ENCODE measurements at places on chromosomes 7 and 10.

GRCh38 chr7:80711531-80711930 lies 73.1 kb downstream of the CD36 start:
- no peaks in the 10 kb centered on the region for H3K36me3 ChIP-seq
- H3K4me1 ChIP-seq = peaks cover 1% of the 10 kb centered on the region
- H3K4me3 ChIP-seq = no peak overlapping the region
- no peak for DNase-seq

DNA sequence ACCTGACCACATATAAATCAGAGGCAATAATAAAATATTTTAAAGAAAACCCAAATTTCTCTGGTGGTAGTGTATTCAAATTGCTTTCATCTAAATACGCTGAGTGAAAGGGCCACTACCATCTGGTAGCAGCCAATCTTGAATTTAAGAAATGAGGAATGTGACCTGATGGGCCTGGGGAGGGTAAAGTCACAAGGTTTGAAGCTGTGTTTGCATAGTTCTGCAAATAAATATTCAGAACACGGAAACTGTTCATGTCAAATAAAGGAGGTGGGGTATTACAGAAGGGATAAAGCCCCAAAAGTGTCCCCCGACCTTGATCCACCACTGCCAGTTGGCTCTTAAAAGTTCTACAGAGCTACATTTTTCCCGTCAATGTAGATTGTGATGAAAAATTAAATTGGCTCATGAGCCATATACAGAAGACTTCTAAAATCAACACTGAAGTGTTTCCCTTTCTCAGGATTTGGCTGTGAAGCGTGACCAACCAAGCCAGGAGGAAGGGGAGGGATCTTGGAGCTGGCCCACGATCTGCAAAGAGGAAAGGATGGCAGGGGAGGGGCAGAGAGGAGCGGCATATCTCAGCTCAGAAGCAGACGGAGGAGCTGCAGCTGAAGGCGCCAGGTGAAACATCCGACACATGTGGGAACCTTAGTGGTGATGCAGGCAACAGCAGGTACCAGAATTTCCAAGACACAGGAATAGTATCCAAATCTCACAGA lies 39.6 kb downstream of the MPP7 start:
- H3K4me3 ChIP-seq = no peak overlapping the region
- no peaks in the 10 kb centered on the region for H3K4me1 ChIP-seq
- no peaks in the 10 kb centered on the region for H3K27me3 ChIP-seq

DNA sequence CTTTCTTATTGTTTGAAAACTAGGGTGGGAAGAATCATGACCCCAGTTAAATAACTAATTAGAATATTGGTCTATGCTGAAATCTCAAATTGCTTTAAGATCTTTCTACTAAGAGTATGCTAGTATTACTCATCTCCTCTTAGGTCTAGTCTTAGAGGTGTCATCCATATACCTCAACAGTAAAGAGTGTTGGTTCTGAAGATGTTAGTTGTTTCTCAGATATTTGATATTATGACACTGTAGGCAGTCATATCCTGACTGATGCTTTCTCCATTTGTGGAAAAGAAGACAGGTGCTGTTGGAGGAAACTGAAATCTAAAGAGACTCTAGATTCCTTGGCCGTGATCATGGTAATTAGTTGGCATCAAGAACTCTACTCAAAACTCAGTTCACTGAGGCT lies 21.2 kb downstream of the BPGM start:
- no peak for DNase-seq
- H3K36me3 ChIP-seq = no peaks in the 10 kb centered on the region
- H3K4me3 ChIP-seq = no peak overlapping the region
- H3K4me1 ChIP-seq = peaks cover 4% of the 10 kb centered on the region
- H3K27ac ChIP-seq = no peak overlapping the region
- H3K27me3 ChIP-seq = no peaks in the 10 kb centered on the region

DNA sequence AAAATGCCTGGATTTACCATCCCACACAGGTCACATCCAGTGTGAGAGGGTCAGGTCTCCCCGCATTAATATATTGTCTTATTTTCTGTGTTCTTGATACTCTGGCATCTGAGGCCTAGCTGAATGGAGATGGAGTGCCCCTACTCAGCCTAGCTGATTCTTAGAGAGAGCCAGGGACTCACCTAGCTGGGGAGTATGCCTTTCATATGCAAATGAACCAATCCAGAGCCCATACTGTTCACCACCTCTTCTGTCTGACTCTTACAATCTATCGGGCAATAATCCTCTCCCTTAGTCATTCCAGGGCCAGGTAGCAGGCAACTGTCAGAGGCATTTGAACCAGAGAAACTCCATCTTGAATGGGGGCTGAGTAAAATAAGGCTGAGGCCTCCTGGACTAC lies 46.3 kb downstream of the LBX1 start:
- no peak overlapping the region for H3K4me3 ChIP-seq
- peaks cover 5% of the 10 kb centered on the region for H3K4me1 ChIP-seq
- H3K27me3 ChIP-seq = no peaks in the 10 kb centered on the region
- no peak for DNase-seq

GRCh38 chr10:77641788-77642397 lies 4.3 kb upstream of the KCNMA1 start:
- H3K4me1 ChIP-seq = peaks cover 2% of the 10 kb centered on the region
- no peak overlapping the region for H3K4me3 ChIP-seq
- no peak overlapping the region for H3K27ac ChIP-seq
- no peak for DNase-seq

GRCh38 chr7:55127135-55127551 lies 108.3 kb downstream of the EGFR start:
- H3K27me3 ChIP-seq = no peaks in the 10 kb centered on the region
- peaks cover 2% of the 10 kb centered on the region for H3K4me1 ChIP-seq
- no peaks in the 10 kb centered on the region for H3K36me3 ChIP-seq
- H3K4me3 ChIP-seq = no peak overlapping the region
- no peak for DNase-seq

- H3K27me3 ChIP-seq = no peaks in the 10 kb centered on the region
- no peak overlapping the region for H3K4me3 ChIP-seq
- H3K27ac ChIP-seq = no peak overlapping the region
- no peak for DNase-seq
- no peaks in the 10 kb centered on the region for H3K36me3 ChIP-seq
These were observed 33.0 kb downstream of the LRRC72 start for GRCh38 chr7:16559497-16560179.

GRCh38 chr7:30029696-30030095 lies 1.5 kb downstream of the PLEKHA8 start:
- peak overlapping the region; percentile 2 for H3K4me3 ChIP-seq
- no peaks in the 10 kb centered on the region for H3K36me3 ChIP-seq
- H3K27me3 ChIP-seq = no peaks in the 10 kb centered on the region
- no peak overlapping the region for H3K27ac ChIP-seq

GRCh38 chr7:4734587-4735345 lies 40.7 kb upstream of the AP5Z1 start:
- H3K36me3 ChIP-seq = no peaks in the 10 kb centered on the region
- H3K27ac ChIP-seq = no peak overlapping the region
- no peak for DNase-seq
- no peak overlapping the region for H3K4me3 ChIP-seq

GRCh38 chr7:158591944-158592343 lies 4.3 kb upstream of the PTPRN2 start:
- no peaks in the 10 kb centered on the region for H3K36me3 ChIP-seq
- H3K27ac ChIP-seq = no peak overlapping the region
- no peaks in the 10 kb centered on the region for H3K27me3 ChIP-seq
- H3K4me3 ChIP-seq = no peak overlapping the region

- no peak overlapping the region for H3K4me3 ChIP-seq
- H3K27me3 ChIP-seq = peaks cover 20% of the 10 kb centered on the region
- peaks cover 2% of the 10 kb centered on the region for H3K4me1 ChIP-seq
- H3K27ac ChIP-seq = no peak overlapping the region
- DNase-seq = no peak
These were observed 12.2 kb upstream of the ZNF273 start for GRCh38 chr7:64890761-64891362.

- H3K27me3 ChIP-seq = peaks cover 46% of the 10 kb centered on the region
- H3K27ac ChIP-seq = no peak overlapping the region
- no peak for DNase-seq
- H3K4me3 ChIP-seq = peak overlapping the region; percentile 75
- H3K4me1 ChIP-seq = peaks cover 8% of the 10 kb centered on the region
- H3K36me3 ChIP-seq = no peaks in the 10 kb centered on the region
These were observed 927 bp upstream of the MKX start for GRCh38 chr10:27746397-27747095.

GRCh38 chr10:118978998-118979350 lies 50.5 kb upstream of the NANOS1 start:
- H3K27me3 ChIP-seq = no peaks in the 10 kb centered on the region
- no peak overlapping the region for H3K27ac ChIP-seq
- H3K36me3 ChIP-seq = no peaks in the 10 kb centered on the region
- DNase-seq = no peak
- no peaks in the 10 kb centered on the region for H3K4me1 ChIP-seq
- H3K4me3 ChIP-seq = no peak overlapping the region

- H3K36me3 ChIP-seq = peaks cover 16% of the 10 kb centered on the region
- no peak for DNase-seq
- H3K27ac ChIP-seq = no peak overlapping the region
- no peak overlapping the region for H3K4me3 ChIP-seq
- no peaks in the 10 kb centered on the region for H3K27me3 ChIP-seq
- H3K4me1 ChIP-seq = no peaks in the 10 kb centered on the region
These were observed 25.1 kb upstream of the NDST2 start for GRCh38 chr10:73836427-73836980.

DNA sequence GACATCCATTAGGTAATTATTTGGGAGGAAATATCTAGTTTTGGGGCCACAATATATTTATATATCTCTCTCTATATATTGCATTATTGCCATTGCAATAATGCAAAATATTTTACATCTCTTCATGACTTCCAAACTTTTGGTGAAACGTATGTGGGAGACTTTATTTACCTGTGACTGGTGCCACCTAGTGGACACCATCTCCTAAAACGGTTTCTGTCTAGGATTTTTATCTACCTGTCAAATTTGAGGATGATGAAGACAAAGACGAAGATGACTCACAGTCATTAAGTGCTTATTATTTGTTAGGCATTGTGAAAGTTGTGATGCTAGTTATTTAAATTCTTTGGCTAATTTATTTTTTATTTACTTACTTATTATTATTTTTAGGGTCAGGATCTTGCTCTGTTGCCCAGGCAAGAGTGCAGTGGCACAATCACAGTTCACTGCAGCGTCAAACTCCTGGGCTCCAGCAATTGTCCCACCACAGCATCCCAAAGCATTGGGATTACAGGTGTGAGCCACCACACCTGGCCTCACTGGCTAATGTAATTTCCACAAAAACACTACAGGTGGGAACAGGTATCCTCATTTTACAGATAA lies 18.7 kb upstream of the CBLL1 start:
- H3K4me1 ChIP-seq = no peaks in the 10 kb centered on the region
- H3K27ac ChIP-seq = no peak overlapping the region
- no peaks in the 10 kb centered on the region for H3K36me3 ChIP-seq

- no peak overlapping the region for H3K27ac ChIP-seq
- H3K4me1 ChIP-seq = no peaks in the 10 kb centered on the region
- no peak overlapping the region for H3K4me3 ChIP-seq
- no peak for DNase-seq
These were observed 8.2 kb upstream of the MAGI2 start for GRCh38 chr7:79461660-79462059.

DNA sequence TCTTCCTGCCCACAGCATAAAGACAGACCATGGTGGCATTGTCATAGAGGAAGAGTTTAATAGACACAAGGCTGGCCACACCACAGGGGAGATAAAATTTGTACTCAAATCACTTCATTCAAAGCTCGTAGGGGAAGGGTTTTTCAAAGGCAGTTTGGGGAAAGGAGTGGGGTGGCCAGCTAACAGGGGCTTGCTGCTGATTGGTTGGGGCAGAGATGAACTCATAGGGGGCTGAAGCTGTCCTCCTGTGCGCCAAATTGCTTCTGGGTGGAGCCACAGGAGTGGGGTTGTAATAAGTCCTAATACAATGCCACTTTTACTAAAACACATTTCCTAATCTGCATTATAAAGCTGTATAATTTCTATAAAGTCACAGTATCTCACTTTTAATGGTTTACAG lies 22.5 kb downstream of the PDZD8 start:
- H3K4me3 ChIP-seq = no peak overlapping the region
- H3K27me3 ChIP-seq = no peaks in the 10 kb centered on the region
- H3K36me3 ChIP-seq = no peaks in the 10 kb centered on the region
- no peak overlapping the region for H3K27ac ChIP-seq

GRCh38 chr10:131822013-131822691 lies 78.7 kb upstream of the PPP2R2D start:
- H3K4me1 ChIP-seq = no peaks in the 10 kb centered on the region
- H3K4me3 ChIP-seq = no peak overlapping the region
- DNase-seq = no peak
- H3K36me3 ChIP-seq = no peaks in the 10 kb centered on the region
- no peak overlapping the region for H3K27ac ChIP-seq

DNA sequence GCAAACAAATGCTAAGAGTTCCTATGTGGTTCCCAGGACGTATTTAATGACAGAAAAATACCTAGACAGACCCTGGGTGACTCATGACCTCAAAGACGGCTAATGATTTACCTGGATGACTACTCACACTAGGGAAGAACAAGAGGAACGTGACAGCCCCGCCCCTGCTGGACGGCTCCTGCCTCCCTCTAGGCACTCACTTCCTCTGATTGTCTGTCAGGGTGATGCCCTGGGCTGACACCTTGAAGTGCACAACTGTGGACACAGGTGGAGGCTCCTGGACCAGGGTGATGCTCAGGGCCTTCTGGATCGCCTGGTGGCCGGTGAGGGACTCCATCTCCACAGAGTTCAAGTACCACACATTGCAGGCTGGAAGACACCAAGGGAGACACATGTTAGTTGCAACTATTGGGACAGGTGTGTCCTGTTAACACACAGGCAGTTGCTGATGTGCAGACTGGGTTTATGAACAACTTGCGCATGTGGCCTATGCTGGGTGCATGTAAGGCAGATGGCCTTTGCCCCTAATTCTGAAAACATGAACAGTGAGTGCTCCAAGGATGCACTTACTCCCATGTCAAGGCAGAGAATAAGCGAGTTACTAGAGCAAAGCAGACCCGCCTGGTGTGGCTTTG lies 298.3 kb downstream of the TNS3 start:
- H3K4me1 ChIP-seq = no peaks in the 10 kb centered on the region
- no peaks in the 10 kb centered on the region for H3K27me3 ChIP-seq
- no peak overlapping the region for H3K27ac ChIP-seq
- no peak overlapping the region for H3K4me3 ChIP-seq
- DNase-seq = no peak

- no peak overlapping the region for H3K4me3 ChIP-seq
- peaks cover 2% of the 10 kb centered on the region for H3K4me1 ChIP-seq
- no peaks in the 10 kb centered on the region for H3K36me3 ChIP-seq
- no peaks in the 10 kb centered on the region for H3K27me3 ChIP-seq
- no peak overlapping the region for H3K27ac ChIP-seq
These were observed 32.4 kb upstream of the INPP5F start for GRCh38 chr10:119693262-119693957.

Measured in iPS DF 6.9 (cell line).